ENCODE measurements at places on chromosomes 12 and 14. TPM values are rescaled to one million over a fixed set of nuclear protein-coding genes. Genes with fewer than 3 reads are reported as not detected.

SLC15A4 gene
- polyA plus RNA-seq = 21.1 TPM

SMIM41 gene
- polyA plus RNA-seq = not detected

TAS2R8 gene
- not detected for polyA plus RNA-seq

AQP2 gene
- not detected for polyA plus RNA-seq

TMPRSS12 gene
- polyA plus RNA-seq = not detected

ITFG2 gene
- 33.2 TPM for polyA plus RNA-seq

SLC25A21 gene
- polyA plus RNA-seq = 1.4 TPM

SIX6 gene
- polyA plus RNA-seq = not detected

PLXNC1 gene
- 1.2 TPM for polyA plus RNA-seq

REM2 gene
- 0.92 TPM for polyA plus RNA-seq

B4GALNT3 gene
- polyA plus RNA-seq = 20.3 TPM

CISTR gene
- not detected for polyA plus RNA-seq

GRCh38 chr14:37118673-37119366, 53.6 kb downstream of the SLC25A21 start:
- no peaks in the 10 kb centered on the region for H3K36me3 ChIP-seq
- no peak overlapping the region for H3K27ac ChIP-seq
- H3K27me3 ChIP-seq = no peaks in the 10 kb centered on the region
- DNase-seq = no peak

DNA sequence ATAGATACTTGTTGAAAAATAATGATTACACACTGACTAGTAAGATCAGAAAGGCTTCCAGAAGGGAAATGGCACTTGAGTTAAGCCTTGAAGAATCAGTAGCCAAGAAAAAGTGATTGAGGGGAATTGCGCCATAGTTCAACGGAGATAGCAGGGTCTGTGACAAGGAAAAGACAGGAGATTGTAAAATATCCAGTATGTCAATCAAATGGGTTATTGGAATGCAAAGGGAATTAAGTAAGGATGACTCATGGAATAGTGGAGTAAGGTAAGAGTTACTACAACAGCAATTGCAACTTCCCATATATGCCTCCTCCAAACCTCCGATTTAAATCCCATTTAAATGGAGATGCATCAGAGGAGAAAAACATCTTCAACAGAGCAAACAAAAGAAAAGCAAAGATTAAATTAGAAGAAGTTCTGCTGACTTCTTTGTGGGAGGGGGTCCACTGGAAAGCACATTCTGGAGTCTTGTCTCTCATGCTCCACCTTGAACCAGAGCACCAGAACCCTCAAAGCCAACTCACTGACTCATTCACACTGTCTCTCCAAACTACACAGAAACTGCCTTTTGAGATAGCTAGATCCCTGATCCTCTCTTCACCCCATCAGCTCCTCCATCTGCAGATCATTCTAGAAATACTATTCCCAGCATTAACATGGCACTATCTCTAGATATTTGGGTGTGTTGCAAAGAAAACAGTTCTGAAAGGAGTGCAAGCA, 138.2 kb downstream of the NUAK1 start:
- H3K36me3 ChIP-seq = no peaks in the 10 kb centered on the region
- H3K4me3 ChIP-seq = no peak overlapping the region
- no peaks in the 10 kb centered on the region for H3K27me3 ChIP-seq
- H3K27ac ChIP-seq = no peak overlapping the region
- no peak for DNase-seq

GRCh38 chr14:34678306-34678705, 36.1 kb downstream of the CFL2 start:
- no peaks in the 10 kb centered on the region for H3K4me1 ChIP-seq
- H3K4me3 ChIP-seq = no peak overlapping the region
- no peaks in the 10 kb centered on the region for H3K36me3 ChIP-seq

DNA sequence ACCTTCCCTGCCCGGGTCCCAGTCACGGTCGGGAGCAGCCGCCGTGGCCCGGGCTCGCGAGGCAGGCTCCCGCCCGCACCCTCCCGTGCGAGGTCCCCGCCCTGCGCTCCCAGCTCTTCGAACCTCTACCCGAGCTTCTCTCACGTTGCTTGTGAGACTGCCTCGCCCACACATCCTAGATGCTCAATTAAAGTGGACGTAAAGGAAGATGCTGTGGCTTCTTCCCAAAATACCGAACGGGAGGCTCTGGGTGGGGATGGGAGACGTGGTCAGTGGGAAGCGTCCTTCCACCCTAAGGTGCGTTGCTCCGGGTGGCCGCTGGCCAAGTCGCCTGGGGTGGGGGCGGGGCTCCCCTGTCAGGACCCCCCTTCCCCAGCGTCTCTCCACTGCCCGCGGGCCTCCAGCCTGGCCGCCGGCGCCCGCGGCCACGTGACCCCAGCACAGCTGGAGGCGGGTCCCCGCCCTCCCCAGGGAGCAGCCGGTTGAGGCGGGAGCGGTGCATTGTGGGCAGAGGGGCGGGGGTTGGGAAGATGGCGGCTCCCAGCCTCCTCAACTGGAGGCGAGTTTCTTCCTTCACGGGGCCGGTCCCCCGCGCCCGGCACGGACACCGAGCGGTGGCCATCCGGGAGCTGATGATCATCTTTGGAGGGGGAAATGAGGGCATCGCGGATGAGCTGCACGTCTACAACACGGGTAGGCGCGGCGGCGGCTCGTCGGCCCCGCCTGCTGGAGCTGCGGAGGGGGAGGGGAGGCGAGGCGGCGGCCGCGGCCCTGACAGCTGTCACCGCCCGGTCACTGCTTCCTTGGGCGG, at the start of gene HCFC2:
TSS of gene HCFC2 (plus strand) at position 501 of the 811 bp plus-strand sequence. CDS start at position 531, 30 bp downstream.
- H3K27me3 ChIP-seq = no peaks in the 10 kb centered on the region
- H3K27ac ChIP-seq = peak within 1 kb of the TSS; percentile 85
- H3K4me3 ChIP-seq = peak within 1 kb of the TSS; percentile 96
- peaks cover 2% of the 10 kb centered on the region for H3K36me3 ChIP-seq

DNA sequence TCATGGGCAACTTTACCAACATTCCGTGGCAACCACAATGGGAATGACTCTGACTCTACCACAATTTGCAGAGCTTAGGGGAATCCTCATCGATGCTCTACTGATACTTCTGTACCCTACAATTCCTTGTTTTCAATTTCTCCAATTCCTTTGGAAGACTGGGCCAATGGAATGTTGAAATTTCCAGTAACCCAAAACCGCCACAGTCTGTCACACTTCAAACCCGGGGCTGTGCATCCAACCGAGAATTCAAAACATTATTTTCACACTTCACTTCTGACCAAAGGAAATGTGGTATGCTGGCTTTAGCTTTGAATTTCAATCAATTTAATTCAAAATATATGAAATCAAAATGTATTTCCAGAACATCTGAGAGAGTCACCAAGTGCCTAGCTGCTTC, 951.4 kb downstream of the VRK1 start:
- no peaks in the 10 kb centered on the region for H3K27me3 ChIP-seq
- H3K4me3 ChIP-seq = no peak overlapping the region
- no peaks in the 10 kb centered on the region for H3K36me3 ChIP-seq
- no peak for DNase-seq

- H3K27ac ChIP-seq = no peak overlapping the region
- no peaks in the 10 kb centered on the region for H3K27me3 ChIP-seq
- no peaks in the 10 kb centered on the region for H3K36me3 ChIP-seq
Measured at GRCh38 chr12:119631930-119632678, 35.8 kb upstream of the PRKAB1 start.

DNA sequence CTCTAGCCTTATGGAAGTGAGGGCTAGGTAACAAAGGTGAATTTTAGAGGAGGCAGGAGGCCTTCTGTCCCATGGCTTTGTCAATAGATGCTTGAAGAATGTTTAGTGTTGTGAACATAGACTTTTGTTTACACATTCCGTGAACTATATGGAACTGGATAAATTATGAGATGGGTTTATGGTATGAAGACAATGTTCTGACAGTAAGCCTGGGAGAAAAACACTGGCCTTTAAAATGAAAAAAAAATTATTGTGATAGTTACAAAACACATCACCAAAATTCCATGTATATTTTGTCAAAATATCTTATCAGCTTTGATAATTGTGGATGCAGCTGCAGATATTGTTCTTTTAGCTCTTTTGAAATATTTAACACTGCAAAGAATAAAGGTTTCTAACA, 251.5 kb upstream of the DCN start:
- H3K27me3 ChIP-seq = no peaks in the 10 kb centered on the region
- H3K4me3 ChIP-seq = no peak overlapping the region
- H3K4me1 ChIP-seq = no peaks in the 10 kb centered on the region
- no peak overlapping the region for H3K27ac ChIP-seq

GRCh38 chr14:50025073-50025472, 91.3 kb downstream of the VCPKMT start:
- no peaks in the 10 kb centered on the region for H3K27me3 ChIP-seq
- peaks cover 5% of the 10 kb centered on the region for H3K4me1 ChIP-seq
- H3K36me3 ChIP-seq = no peaks in the 10 kb centered on the region
- no peak overlapping the region for H3K4me3 ChIP-seq
- DNase-seq = no peak
- H3K27ac ChIP-seq = peak overlapping the region; percentile 89

- H3K4me3 ChIP-seq = peak overlapping the region; percentile 49
- no peaks in the 10 kb centered on the region for H3K27me3 ChIP-seq
- no peaks in the 10 kb centered on the region for H3K4me1 ChIP-seq
- DNase-seq = peak; percentile 97
- peak overlapping the region; percentile 95 for H3K27ac ChIP-seq
Measured at GRCh38 chr14:104800015-104800770, 708 bp upstream of the ZBTB42 start.

DNA sequence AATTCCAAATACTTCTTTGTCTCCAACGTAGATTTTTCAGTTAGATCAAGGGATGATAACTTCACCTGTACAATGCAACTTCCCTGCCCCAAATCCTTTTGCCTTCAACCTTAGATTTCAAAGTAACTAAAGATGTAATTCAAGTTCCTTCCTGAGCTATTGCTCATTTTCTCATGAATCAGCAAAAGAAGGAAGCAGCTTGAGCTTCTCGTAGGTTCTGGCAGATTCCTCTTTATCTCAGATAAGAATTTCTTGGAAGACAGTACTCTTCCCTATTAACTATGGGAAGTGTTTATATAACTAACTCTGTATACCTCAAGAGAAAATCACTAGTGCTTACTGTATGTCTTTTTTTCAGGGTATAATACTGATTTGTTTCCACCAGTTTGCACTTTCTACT, 203.8 kb downstream of the RASSF9 start:
- no peak for DNase-seq
- no peaks in the 10 kb centered on the region for H3K27me3 ChIP-seq
- no peaks in the 10 kb centered on the region for H3K36me3 ChIP-seq
- no peaks in the 10 kb centered on the region for H3K4me1 ChIP-seq
- no peak overlapping the region for H3K4me3 ChIP-seq
- no peak overlapping the region for H3K27ac ChIP-seq

- H3K27me3 ChIP-seq = no peaks in the 10 kb centered on the region
- H3K4me1 ChIP-seq = no peaks in the 10 kb centered on the region
Measured at GRCh38 chr12:49871263-49871561, 28.3 kb upstream of the BCDIN3D start.

- H3K36me3 ChIP-seq = no peaks in the 10 kb centered on the region
- H3K4me1 ChIP-seq = no peaks in the 10 kb centered on the region
- no peak for DNase-seq
- H3K27me3 ChIP-seq = no peaks in the 10 kb centered on the region
- H3K4me3 ChIP-seq = no peak overlapping the region
- H3K27ac ChIP-seq = no peak overlapping the region
Measured at GRCh38 chr12:43578782-43579181, 26.8 kb upstream of the ADAMTS20 start.

GRCh38 chr12:64142382-64142781, 79.7 kb downstream of the KICS2 start:
- no peaks in the 10 kb centered on the region for H3K36me3 ChIP-seq
- no peaks in the 10 kb centered on the region for H3K4me1 ChIP-seq
- no peak overlapping the region for H3K4me3 ChIP-seq
- H3K27me3 ChIP-seq = no peaks in the 10 kb centered on the region
- no peak overlapping the region for H3K27ac ChIP-seq

- H3K27ac ChIP-seq = no peak overlapping the region
- H3K4me3 ChIP-seq = no peak overlapping the region
- no peaks in the 10 kb centered on the region for H3K4me1 ChIP-seq
- peaks cover 2% of the 10 kb centered on the region for H3K36me3 ChIP-seq
- no peaks in the 10 kb centered on the region for H3K27me3 ChIP-seq
- no peak for DNase-seq
Measured at GRCh38 chr14:101828046-101828445, 66.5 kb downstream of the PPP2R5C start.

GRCh38 chr14:85010186-85010585, 519.8 kb upstream of the FLRT2 start:
- H3K27ac ChIP-seq = no peak overlapping the region
- no peaks in the 10 kb centered on the region for H3K36me3 ChIP-seq
- no peak for DNase-seq
- no peaks in the 10 kb centered on the region for H3K4me1 ChIP-seq
- no peaks in the 10 kb centered on the region for H3K27me3 ChIP-seq
- H3K4me3 ChIP-seq = no peak overlapping the region

DNA sequence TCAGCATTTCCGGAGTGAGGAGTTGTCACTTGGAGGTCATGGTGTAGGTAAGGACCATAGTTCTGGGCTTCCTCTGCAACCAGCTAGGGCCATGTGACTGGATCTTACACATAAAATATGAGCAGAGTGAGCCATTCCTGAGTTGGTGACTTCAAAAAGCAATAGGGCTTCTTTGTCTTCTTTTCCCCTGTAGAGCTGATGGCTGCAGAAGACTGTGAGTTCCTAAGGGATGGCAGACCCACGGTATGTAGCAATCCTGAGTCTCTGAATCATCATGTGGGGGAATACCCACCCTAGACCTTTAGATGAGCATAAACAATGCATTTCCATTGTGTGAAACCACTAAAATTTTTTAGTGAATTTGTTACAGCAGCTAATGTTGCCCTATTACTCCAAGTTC, 151.1 kb upstream of the TBX3 start:
- H3K36me3 ChIP-seq = no peaks in the 10 kb centered on the region
- no peak overlapping the region for H3K4me3 ChIP-seq
- no peaks in the 10 kb centered on the region for H3K4me1 ChIP-seq
- H3K27me3 ChIP-seq = no peaks in the 10 kb centered on the region

DNA sequence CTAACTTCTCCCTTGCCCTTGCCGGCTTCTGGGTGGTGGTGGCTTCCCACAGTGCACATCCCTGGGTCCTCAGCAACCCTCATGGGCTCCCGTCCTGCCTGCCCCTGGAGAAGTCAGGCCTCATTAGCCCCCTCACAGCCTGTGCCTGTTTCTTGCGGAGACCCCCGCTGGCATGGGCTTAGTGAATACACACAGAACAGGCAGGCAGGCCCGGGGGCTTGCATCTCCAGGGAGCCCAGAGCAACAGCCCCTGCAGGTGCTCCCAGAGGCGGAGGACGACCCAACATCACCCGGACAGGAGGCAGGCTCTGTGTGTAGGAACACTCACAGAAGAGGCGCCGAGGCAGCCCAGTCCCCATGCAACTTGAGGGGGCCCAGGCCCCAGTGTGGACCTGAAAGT, 25.1 kb upstream of the FBRSL1 start:
- H3K36me3 ChIP-seq = no peaks in the 10 kb centered on the region
- H3K27me3 ChIP-seq = no peaks in the 10 kb centered on the region
- no peak overlapping the region for H3K27ac ChIP-seq
- no peak for DNase-seq
- H3K4me3 ChIP-seq = no peak overlapping the region
- H3K4me1 ChIP-seq = no peaks in the 10 kb centered on the region

DNA sequence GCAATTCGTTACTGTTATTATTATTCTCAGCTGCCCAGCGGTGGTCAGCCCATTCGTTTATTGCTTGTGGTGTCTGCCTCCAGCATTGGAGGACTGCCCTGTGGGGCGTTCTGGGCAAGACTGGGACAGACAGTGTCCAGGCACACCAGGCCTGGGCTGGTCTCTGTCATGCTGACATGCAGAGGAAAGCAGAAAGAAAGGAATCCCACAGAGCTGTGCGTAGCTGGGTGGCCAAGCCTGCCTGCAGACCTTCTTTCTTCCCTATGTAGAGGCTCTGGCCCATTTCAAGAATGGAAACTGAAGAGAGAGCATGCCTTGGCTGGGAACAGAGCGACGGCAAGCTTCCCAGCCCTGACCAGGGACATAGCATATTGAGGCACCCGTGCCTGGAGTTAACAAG, 525.3 kb upstream of the TBX3 start:
- H3K36me3 ChIP-seq = no peaks in the 10 kb centered on the region
- peaks cover 2% of the 10 kb centered on the region for H3K4me1 ChIP-seq
- no peak overlapping the region for H3K27ac ChIP-seq
- H3K4me3 ChIP-seq = no peak overlapping the region
